Sigmoid colon (tissue), 7 donors: ENCODE measurements at places on chromosomes 6 and 20. TPM values are rescaled to one million over a fixed set of nuclear protein-coding genes. Genes with fewer than 3 reads are reported as not detected.

Gene ZSCAN31
- 8.8 TPM for polyA plus RNA-seq

Gene ADGRF1
- polyA plus RNA-seq, result 0.46 TPM

Gene GTSF1L
- polyA plus RNA-seq, result 0.17 TPM

Gene GPANK1
- 18.3 TPM for polyA plus RNA-seq

Gene MAS1
- not detected for polyA plus RNA-seq

Gene FLRT3
- polyA plus RNA-seq, result not detected

DNA sequence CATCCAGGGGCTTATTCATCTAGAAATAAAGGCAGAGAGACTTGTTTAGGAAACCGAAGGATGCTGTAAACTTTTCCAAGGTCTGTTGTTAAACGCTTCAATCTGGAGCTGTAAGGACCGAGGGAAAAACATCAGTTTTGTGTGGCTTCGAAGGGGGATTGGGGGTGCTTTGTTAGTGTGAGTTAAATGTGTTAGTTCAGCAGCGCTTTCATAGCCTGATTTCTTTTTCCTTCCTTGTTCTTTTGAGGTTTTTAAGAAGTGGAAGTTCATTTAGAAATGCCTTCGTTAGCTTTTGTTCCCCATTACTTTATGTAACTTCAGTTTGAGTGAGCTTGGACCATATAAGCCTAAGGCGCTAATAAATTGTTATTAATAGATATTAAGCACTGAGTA lies 1.5 kb downstream of the ANKS1A start:
- no peaks in the 10 kb centered on the region for H3K36me3 ChIP-seq
- peaks cover 20% of the 10 kb centered on the region for H3K4me1 ChIP-seq
- no peaks in the 10 kb centered on the region for H3K27me3 ChIP-seq
- H3K27ac ChIP-seq, result no peak overlapping the region

GRCh38 chr20:59912609-59913008 lies 20.8 kb downstream of the SYCP2 start:
- H3K4me3 ChIP-seq, result no peak overlapping the region
- H3K4me1 ChIP-seq, result no peaks in the 10 kb centered on the region
- no peaks in the 10 kb centered on the region for H3K36me3 ChIP-seq

DNA sequence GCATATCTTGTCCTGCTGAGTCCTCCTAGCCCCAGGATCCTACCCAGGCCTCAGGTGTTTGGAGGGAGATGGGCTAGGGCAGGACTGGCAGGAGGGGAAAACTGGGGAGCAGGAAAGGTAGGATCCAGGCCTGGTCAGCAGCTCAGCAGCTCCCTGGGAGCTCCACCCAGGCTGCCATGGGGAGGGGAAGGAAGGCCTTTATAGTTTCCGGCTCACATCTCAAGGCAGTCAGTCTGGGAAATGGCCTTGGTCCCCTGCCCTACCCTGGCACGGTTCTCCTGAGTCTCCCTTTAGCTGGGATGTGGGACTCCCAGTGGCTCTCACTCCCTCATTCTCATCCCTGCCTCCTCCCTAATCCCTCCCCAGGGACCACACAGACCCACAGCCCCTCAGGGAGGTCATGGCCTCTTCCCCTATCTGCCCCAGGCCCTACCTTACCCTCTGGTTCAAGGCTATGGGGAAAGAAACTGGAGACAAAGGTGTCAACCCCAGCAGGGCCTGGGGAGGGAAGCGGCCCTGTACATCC lies 1.6 kb downstream of the SLC44A4 start:
- H3K27me3 ChIP-seq, result no peaks in the 10 kb centered on the region
- H3K36me3 ChIP-seq, result peaks cover 20% of the 10 kb centered on the region
- H3K4me1 ChIP-seq, result peaks cover 10% of the 10 kb centered on the region

GRCh38 chr20:51077686-51078060 lies 54.8 kb upstream of the KCNG1 start:
- H3K27ac ChIP-seq, result no peak overlapping the region
- no peak for DNase-seq
- H3K4me3 ChIP-seq, result no peak overlapping the region
- no peaks in the 10 kb centered on the region for H3K27me3 ChIP-seq
- no peaks in the 10 kb centered on the region for H3K36me3 ChIP-seq
- H3K4me1 ChIP-seq, result no peaks in the 10 kb centered on the region

DNA sequence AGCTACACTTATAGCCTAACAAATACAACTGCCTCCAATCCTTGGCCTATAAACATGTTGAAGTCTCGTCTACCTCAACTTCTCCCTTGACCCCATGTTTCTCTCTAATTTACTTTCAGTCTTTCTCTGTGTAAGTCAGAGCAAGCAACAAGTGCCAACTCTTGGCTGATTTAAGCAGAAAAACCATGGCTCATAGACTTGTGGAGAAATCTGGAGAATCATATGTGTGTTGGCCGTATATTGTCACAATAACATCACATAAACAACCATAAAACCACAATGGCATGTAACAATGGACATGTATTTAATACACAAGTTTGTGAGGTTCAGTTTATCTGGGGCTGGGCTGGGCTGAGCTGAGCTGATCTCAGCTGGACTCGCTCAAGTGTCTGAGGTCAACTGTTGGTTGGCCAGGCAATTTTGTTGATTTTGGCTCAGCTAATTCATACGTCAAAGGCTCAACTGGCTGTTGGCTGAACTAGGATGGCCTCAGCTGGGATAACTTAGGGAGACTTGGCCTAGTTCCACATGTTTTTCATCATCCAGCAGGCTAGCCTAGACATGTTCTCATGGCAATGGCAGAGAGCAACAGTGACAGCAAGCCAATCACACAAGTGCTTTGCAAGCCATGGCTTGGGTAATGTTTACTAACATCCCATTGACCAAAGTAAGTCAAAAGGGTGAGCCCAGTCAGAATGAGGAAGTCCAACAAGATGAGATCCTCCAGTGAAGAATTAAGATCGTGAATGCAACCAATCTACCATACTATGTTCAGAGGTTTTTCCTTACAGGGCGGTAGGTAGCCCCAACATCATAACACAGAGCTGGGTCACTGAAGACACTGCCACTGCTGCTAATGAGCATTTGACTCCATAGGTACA lies 12.9 kb upstream of the TBC1D22B start:
- H3K4me3 ChIP-seq, result no peak overlapping the region
- DNase-seq, result peak; percentile 94
- peaks cover 32% of the 10 kb centered on the region for H3K4me1 ChIP-seq
- no peaks in the 10 kb centered on the region for H3K36me3 ChIP-seq
- peak overlapping the region; percentile 81 for H3K27ac ChIP-seq
